ENCODE measurements at places on chromosomes 5 and 9.
A peak's percentile ranks its signal among the peaks of the same experiment; 100 is the strongest.

GRCh38 chr5:177300236-177300880, 3.2 kb downstream of the RAB24 start:
- peak; percentile 88 for DNase-seq

- DNase-seq = no peak
Measured at GRCh38 chr5:33129309-33129708, 311.5 kb upstream of the TARS1 start.

GRCh38 chr9:112860451-112860850, 30.2 kb downstream of the SLC46A2 start:
- no peak for DNase-seq

GRCh38 chr9:24487250-24487861, 58.3 kb downstream of the IZUMO3 start:
- peak; percentile 35 for DNase-seq

DNA sequence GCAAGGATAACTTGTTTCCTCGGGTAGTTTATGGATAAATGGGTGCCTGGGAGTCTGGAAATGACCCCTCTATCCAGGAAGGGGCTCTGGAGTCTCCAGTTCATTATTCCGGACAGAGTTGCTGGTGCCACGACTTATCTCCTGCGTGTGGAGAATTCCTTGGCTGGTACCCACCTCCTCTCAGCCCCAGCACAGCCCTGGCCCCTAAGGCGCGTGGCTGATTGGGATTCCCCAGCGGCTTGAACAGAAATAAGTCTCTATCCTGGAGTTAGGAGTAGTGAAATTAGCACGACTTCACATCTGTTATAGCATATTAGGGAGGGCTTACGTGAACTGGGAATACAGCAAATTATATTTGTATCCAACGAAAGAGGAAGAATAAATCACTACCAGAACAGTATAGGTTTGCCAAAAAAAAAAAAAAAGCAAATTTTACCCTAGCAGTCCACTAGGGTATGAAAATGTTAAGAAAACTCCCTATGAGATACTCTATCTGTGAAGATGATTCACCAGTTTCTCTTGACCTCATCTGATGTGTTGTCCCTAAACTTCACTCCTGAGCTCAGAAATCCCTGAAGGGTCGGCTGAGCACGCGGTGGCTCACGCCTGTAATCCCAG, 172.5 kb upstream of the OTULINL start:
- peak; percentile 78 for DNase-seq

DNA sequence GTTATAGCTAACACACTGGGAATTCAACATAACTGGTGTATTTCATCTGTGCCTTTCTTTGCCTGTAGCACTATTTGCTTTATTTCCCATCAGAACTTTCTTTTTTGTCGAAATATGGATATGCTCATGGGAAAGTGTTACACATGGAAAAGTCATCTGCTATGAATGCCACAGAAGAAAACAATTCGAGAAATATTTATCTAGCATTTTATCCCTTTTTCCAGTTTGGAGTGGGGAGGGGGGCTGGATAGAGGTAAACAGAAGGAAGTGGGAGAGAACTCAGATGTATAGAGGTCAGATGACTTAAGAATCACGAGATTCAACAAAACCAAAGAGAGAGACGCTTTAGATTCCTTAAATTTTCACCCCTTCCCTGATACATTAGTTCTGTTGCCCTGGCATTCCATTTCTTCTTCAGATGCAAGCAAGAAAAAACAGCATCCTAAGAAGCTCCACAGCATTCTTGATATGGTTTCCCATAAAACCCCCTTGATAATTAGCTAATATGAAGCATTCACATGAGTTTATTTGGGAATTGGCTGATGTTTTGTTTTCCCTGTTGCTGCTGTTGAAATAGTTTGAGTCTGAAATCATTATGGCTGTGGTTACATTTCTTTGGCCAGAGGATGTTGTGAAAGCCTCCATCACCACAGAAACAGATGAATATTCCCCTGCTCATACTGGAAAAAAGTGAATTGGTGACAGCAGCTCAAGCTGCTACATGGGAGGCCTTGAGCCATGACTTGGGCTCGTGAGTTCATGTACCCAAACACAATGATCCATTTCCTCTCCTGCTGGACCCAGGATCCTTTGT, 335.8 kb upstream of the DAB2 start:
- peak; percentile 98 for DNase-seq

DNA sequence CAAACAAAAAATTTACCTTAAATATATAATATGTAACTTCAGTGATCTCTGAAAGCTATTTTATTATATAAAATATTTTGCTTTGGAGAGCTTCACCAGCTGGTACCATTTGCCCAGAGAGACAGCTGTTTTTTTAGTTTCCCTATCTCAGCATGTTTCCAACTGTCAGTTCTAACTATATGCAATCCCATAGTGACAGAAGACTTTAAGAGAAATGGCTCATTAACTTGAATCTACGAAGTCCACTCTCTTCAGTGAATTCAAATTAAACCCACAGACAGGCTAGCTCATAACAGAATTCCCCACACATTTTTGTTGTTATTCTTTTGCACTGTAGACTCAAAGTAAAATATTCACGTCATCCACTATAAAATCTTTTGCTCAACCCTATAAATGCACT, 251.8 kb upstream of the POU5F2 start:
- peak; percentile 39 for DNase-seq

GRCh38 chr5:71986101-71986500, 121.2 kb upstream of the MAP1B start:
- no peak for DNase-seq

GRCh38 chr9:130936285-130937117, 2.5 kb downstream of the FIBCD1 start:
- DNase-seq = peak; percentile 51

DNA sequence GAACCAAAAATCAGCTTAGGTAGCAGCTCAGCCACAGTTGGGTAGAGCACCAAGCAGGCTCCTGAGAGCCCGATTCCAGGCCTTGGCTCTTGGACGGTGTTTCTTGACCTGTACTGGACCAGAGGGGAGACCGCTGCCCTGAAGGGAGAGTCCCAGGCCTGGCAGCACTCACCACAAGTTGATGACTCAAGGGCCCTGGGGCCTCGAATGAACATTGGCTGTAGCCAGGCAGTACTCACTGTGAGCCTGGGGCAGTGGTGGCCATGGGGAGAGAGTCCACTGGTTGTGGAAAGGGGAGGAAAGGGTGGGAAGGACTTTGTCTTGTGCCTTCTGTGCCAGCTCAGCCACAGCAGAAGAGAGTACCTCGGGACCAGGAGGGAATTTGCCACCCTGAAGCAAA, 166.1 kb downstream of the EDIL3 start:
- DNase-seq = no peak

DNA sequence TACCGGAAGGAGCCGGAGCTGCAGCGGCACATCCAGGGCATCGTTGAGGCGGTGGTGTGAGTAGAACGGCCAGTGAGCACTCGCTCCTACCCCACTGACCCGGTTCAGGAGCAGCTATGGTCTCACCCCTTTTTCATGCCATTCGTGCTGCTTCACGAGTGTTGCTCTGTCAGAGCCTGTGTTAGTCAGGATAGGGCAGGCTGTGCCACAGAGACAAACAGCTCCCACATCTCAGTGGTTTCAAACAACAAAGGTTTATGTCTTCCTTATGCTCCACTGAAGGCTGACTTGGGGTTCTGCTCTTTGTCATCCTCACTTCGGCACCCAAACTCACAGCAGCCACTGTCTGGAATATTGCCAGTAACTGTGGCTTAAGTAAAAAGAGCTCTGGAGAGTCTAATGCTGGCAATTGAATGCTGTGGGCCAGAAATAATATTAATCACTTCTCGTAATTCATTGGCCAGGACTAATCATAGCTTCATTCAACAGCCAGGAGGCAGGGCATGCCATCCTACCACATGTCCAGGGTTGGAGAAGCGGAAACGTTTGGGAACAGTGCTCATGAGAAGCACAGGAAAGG, 28.4 kb downstream of the ARHGEF37 start:
- no peak for DNase-seq

- DNase-seq = peak; percentile 41
Measured at GRCh38 chr9:17116400-17116837, 18.4 kb upstream of the CNTLN start.

GRCh38 chr5:119220576-119221197, 135.1 kb upstream of the TNFAIP8 start:
- DNase-seq = peak; percentile 15

GRCh38 chr9:92911511-92912475, 34.0 kb upstream of the ZNF484 start:
- DNase-seq = peak; percentile 54

- DNase-seq = no peak
Measured at GRCh38 chr5:107040907-107041306, 629.8 kb downstream of the EFNA5 start.

DNA sequence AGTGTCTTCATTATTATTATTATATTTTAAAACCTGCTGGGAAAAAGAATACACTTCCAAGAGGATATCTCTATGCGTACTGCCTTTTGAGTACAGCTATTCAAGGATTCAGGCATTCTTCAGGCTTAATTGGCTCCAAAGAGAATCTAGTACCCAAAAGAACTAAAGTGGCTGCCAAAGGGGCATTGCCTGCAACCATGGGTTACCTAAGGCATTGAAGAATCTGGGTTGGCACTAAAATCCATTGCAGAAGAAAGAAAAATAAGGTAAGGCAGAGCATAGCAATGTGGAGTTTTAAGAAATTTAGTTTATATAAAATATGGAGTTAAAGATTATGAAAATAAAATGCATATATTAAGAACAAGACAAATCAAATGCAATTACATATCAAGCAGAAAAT, 223.5 kb downstream of the TMEM161B start:
- no peak for DNase-seq

- DNase-seq = no peak
Measured at GRCh38 chr5:95951916-95952315, 9.7 kb downstream of the ELL2 start.

DNA sequence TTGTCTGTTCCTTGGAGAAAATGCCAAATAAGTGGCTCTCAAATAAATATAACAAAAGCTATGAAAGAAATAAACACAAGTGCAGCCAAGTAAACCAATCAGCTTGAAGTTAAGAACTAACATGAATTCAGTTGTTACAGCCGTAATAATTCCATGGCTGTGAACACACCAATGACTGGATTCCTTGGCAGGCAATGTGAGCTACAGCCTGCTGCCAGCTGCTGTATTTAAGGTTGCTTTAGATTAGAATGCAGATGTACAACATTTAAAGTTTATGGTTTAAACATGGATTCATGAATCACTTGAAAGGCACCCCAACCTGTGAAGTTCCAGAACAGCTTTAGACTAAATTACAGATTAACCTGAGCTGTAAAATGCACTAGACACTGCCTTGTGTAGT, 626.4 kb upstream of the SEMA6A start:
- peak; percentile 79 for DNase-seq

GRCh38 chr5:33228149-33228548, 212.6 kb upstream of the TARS1 start:
- no peak for DNase-seq

GRCh38 chr9:95085861-95086563, 231.5 kb downstream of the FANCC start:
- DNase-seq = no peak

DNA sequence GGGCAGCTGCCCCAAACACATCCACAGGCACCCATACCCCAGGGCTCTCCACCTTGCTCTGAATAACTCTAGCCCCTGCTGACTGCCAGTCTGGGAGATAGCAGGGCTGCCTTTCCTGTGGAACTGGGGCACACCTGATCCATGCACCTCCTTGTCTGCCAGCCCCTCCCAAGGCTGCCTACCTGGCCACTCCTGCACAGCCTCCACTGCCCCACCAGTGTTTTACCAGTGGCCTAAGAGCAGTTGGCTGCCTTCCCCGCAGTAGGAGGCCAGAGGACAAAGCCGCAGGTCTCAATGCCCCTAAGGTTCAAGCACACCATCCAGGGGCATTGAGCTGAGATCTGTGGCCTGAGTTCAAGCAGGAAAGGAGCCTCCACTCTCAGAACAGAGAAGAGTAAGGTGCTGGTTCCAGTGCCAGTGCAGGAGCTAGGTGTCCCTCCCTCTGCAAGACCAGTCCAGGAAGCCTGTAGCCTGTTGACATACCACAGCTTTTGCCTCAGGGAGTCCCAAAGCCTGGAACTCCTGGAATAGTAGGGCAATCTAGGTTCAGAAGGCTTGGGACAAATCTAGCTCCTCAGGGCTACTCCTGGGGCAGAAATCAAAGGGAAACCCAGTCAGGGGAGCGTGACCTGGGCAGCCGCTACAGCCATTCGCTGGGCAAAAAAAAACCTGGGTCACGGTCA, 514.5 kb upstream of the PTGER4 start:
- no peak for DNase-seq

DNA sequence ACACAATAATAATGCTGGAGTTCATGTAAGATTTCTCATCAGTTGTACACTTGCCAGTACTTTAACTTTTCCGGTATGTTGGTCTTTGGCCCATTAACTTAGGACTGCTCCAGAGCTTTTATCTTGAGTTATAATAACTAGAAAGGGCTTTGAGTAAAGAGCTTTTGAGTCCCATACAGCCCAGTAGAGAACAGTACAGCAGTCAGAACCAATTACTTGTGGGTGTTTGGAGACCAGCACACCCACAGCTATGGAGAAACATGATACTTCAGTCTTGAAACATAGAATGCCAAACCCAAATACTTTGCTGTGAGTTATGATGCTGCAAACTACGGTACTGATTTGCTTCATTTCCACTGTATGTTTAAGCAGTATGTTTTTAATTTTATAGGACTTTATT, 374.3 kb downstream of the CCDC171 start:
- DNase-seq = peak; percentile 42

DNA sequence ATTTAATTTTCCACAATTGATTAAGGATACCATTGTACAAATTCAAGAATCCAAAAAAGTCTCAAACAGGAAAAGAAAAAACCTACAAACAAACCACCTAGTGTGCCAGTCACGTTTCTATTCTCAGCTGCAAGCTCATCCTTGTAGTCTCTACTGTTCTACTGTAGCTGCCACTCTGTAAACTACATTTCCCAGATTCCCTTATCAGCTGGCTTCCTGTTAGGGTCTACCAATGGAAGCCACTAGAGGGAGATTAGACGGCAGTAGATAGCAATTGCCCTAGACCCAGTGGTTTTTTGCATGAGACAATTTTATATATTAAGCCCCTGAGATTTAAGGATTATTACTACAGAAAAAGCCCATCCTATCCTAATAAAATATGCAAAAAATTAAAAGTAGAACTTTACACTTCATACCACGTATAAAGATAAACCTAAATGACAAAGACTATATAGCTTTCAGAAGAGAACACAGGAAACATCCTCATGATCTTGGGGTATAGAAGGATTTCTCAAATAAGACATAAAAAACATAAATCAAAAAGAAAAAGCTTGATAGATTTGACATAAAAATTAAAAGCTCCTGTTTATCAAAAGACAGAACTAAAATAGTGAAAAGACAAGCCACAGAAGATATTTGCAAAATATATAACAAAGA, 37.4 kb downstream of the P4HA2 start:
- DNase-seq = peak; percentile 85
